Effector CD4-positive, alpha-beta T cell (primary cell): ENCODE measurements at places on chromosomes 3 and 15.

DNA sequence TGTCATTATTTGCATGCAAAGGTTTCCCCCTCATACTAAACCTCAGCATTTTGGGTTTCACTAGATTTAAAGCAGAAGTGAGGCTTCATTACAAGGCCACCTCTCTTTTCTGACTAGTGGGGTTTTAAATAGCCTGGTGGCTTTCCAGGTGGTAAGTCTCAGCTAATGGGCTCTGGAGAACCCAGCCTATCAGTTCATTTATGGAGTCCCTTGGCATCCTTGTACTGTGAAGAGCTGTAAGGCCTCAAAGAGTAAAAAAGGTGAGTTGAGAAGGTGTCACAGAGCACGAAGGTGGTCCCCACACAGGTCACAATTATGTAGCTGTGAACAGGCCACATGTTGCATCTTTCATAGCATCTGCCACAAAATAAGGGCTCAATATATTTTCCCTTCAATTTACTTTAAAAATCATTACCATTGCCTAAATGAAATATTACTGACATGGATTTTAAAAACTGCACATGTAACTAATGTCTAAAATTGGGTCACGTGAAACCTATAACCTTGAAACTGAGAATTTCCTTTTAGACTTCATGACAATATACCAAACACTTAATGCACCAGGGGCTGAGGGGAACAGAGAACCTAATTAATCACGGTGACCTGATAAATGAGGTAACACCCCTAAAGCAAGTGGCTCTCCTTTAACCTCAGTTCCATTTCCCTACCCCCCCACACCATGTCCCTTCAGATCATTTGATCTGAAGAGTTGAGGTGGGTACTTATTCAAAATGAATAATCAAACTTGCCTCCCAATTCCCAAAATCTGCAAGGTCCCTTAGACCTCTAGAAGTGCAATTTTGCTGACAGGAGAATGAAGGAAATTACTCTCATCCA is 1.3 kb downstream of the NGLY1 start:
- DNase-seq, result no peak

- no peak for DNase-seq
These were observed 9.3 kb upstream of the RBP1 start for GRCh38 chr3:139548801-139549200.

- no peak for DNase-seq
These were observed 22.6 kb upstream of the POMGNT2 start for GRCh38 chr3:43128464-43128863.

DNA sequence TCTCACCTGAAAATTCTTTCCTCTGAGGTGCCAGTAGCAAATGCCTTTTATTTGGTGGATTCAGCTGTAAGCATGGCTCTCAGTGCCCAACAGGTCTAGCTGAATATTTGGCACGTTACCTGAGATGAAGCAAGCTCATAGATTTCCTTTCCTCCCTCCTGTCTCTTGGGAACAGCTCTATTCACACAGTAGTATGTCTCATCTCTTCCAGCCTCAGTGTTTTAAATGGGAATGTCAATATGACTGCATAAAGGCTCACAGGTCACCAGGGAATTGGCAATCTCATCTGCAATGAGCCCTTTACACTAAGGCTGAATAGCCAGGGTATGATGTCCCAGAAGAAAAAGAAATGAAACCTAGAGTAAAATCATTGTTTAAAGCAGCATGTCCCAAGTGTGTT is 733.5 kb downstream of the NTRK3 start:
- DNase-seq, result no peak

GRCh38 chr3:118277814-118278213 is 756.8 kb downstream of the IGSF11 start:
- DNase-seq, result no peak

- no peak for DNase-seq
These were observed 37.6 kb upstream of the EPHA6 start for GRCh38 chr3:96776818-96777217.

GRCh38 chr3:127865941-127866340 is 43.6 kb upstream of the MGLL start:
- DNase-seq, result no peak
